ENCODE measurements at places on chromosomes 4 and X. TPM values are rescaled to one million over a fixed set of nuclear protein-coding genes. Genes with fewer than 3 reads are reported as not detected.

C4orf51 gene
- not detected for total RNA-seq

MAGEA9B gene
- not detected for total RNA-seq

HMX1 gene
- total RNA-seq = not detected

AMER1 gene
- total RNA-seq = 2.0 TPM

CLDN22 gene
- total RNA-seq = not detected

IL15 gene
- total RNA-seq = 6.5 TPM

ARHGEF6 gene
- 19.2 TPM for total RNA-seq

DNAJB14 gene
- total RNA-seq = 26.5 TPM

GBA3 gene
- total RNA-seq = not detected

TLR2 gene
- 0.58 TPM for total RNA-seq

CSAG2 gene
- not detected for total RNA-seq

F8A1 gene
- total RNA-seq = 8.3 TPM

VCX gene
- total RNA-seq = not detected

All from smooth muscle cell of trachea (primary cell).